ENCODE measurements at places on chromosomes 2 and 18.
A peak's percentile ranks its signal among the peaks of the same experiment; 100 is the strongest.

DNA sequence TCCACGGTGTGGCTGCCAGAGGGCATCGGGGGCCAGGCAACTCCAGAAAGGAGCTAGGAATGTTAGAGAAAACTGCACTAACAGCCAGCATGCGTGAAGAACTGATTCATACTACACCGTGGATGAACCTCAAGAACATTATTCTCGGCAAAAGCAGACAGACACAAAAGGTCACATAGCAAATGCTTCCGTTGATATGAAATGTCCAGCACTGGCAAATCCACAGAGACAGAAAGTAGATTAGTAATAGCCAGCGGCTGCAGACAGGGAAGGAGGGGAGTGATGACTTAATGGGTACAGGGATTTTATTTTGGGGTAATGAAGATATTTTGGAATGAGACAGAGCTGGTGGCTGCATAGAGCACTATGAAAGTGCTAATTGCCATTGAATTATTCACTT, 37.4 kb downstream of the SCTR start:
- DNase-seq: no peak

DNA sequence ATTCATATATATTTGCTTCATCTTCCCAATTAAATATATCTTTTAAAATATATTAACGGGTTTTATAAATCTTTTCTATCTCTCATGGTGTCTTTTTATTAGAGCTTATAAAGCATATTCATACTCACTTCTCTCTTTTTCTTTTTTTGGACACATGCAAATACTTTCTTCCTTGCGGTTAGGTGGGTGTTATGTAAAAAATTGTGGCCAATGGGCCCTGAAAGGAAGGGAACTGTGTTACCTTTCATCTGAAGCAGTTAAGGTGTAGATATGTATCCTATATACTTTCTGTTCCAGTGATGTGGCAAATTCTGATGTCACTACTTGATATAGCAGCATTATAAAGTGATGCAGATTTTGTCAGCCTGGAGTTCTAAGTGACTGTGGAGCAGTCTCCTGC, 714.5 kb downstream of the PLCL1 start:
- no peak for DNase-seq

DNA sequence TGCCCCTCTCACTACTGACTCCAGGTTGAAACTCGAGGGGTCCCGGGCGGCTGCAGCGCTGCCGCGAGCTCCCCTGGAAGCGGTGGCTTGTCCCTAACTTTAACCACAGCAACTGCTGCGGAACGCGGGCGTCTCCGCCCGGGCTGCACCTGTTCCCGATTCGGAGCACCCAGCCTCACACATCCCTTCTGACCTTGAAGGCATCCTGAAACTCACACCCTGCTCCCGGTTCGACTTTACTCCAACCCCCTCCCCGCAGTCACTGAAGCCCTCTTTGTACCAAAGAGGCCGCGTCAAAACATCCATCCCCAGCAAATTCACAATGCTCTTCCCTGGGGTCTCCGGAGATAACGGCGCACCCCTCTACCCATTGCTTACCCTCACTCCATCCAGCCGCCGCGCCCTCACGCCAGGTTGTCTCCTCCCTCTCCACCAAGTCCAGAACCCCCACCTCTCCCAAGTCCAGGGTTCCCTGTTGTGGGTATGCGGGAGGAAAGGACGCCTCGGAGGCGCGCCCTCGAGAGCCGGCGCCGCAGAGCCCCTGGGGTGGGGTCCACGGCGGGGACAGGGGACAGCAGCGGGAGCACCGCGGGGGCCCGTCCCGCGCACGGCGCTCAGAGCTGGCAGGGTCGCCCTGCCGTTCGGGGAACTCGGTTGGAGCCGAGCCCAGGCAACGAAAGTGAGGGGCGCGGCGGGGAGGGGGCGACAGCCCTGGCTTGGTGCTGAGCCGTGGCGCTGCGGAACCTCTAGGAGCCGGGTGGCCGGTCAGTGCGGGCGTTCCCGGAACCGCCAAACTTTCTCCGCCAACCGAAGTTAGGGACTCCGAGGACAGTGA, 934 bp downstream of the MYO5B start:
- no peak for DNase-seq

GRCh38 chr2:156341452-156342253, 9.1 kb upstream of the NR4A2 start:
- DNase-seq: peak; percentile 89

DNA sequence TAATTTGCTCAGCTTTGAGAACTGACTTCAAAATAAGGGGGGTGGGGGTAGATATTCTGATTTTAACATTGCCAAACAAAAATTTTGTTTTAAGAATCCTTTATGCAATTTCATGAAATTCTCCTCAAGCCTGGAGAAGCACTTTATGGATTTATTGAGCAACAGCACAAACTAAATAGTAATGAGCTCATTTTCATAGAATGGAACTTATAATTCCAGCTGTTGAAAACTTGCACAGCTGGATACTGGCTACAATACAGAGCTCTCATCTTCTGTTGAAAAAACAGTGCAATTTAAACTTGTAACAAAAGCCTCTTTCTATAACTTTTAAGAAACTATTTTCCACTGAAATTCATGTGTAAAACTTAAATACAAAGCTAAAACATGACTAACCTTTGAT, 137.6 kb upstream of the FN1 start:
- DNase-seq: no peak

DNA sequence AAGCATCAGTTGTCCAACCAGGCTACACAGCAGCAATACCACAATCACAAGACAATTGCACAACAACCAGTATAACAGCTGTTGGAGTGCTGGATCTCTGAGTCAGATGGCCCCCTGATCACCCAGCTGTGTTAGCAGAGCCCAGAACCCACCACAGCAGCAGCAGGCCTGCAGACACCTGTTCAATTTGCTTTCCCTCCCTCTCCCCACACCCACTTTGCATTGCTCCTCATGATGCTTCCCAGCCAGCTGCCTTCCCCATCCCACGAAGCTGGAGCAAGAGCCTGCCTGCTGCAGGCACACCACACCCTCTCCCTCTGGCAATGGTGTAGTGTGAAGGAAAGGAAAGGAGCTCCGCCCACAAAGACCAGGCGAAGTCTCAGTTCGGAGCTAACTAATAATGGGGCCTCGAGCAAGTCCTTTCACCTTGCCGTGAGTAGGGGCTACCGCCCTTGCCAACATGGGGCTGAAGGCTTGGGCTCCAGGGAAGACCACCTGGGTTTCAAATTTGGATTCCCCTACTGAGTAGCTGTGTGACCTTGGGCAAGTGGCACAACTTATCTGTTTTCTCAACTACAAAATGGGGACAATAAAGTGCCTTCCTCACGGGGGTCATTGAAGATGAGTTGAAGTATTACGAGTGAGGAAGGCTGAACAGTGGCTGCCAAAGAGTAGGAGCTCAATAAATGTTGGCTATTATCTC, 19.4 kb upstream of the ZBTB7C start:
- no peak for DNase-seq

- no peak for DNase-seq
Measured at GRCh38 chr2:163713534-163714311, 22.1 kb downstream of the FIGN start.

GRCh38 chr2:109527079-109527478, 86.7 kb downstream of the SEPTIN10 start:
- no peak for DNase-seq

- DNase-seq: no peak
Measured at GRCh38 chr2:17515652-17516051, 2.6 kb downstream of the RAD51AP2 start.

DNA sequence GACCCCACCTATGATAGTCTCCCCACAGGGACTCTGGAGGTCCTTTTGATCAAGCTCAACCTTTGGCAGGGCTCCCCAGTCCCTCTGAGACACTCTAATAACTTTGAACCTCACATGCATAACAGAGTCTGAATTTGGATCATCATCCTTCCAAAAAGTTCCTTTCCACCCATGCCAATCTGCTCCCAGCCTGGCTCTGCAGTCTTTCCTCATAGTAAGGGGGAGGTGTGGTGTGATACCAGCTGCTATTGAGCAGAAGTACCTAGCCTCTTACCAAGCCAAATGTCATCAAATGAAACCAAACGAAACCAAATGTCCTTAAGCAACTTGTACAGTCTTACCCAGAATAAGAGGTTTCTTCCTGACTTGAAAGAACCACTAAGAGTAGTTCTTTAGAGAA, 36.5 kb downstream of the DTNA start:
- DNase-seq: no peak

DNA sequence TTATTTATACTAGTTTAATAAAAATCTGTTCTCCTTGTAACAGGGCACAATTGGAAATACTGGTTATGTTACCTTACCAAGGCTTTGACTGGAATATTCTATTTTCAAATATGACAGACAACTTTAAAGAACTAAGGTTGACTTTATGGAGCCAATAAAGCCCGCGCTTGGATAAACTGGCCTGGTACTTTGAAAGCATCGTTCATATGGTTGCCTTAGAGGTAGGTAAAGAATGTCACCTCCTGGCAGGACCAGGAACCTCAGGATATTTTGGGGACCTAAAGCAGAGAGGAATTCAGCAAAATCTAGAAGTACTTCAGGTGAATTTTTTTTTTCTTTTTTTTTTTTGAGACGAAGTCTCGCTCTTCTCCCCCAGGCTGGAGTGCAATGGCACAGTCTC, 71.2 kb upstream of the CREB1 start:
- DNase-seq: no peak

DNA sequence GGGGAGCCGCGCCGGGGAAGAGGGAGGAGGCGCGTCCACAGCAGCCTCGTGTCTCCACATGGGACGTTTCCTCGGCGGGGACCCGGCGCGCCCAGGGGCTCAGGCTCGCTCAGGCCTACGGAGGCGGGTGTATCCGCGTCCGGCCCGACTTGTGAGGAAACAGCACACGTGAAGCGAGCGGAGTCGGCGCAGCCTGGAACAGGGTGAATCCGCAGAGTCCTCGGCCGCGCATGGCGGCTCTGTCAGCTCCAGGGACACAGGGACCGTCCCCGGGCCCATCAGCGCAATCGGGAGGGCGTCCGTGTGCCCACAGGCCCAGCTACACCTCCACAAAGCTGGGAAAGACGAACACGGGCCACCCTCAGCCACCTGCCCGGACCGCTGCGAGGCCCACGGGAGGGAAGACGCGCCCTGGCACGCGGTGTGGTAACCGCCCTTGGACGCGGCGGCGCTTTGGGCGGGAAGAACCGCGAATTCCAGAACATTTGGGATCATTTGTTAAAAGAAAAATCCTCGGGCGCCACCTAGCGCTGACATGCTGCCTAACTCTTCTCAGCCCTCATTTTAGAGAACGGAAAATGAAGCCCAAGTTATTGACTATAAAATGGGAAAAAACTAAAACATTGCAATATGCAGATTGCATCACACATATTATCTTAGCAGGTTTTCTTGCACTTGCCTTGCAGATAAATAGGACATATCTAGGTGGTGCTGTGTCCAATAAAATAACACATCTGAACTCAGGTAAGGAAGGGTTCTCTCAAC, 40.4 kb downstream of the TMEM18 start:
- peak; percentile 55 for DNase-seq

DNA sequence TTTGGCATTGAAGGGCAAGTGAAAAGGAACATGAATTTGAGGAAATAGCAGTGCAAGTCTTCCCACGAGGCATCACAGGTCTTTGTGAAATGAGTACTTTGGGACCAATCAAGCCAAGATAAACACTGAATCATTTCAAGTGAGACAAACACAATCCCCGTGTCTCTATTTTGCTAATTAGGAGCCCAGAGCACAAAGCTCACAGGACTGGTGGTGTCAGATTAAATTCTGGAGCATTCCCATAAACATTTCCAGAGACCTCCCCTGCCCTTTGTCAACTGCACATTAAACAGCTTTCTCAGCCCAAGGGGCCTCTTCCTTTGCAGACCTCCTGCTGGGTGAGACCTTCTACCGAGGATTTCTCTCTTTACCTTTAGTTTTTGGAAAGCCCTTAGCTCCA, 50.7 kb downstream of the DAPL1 start:
- DNase-seq: no peak

- no peak for DNase-seq
Measured at GRCh38 chr2:24009680-24010476, at the start of gene MFSD2B. Gene MFSD2B, plus strand, starts transcription at chr2:24010085. Its CDS starts 12 bp downstream, at chr2:24010097.

GRCh38 chr2:191001032-191001431, 12.9 kb downstream of the STAT1 start:
- DNase-seq: no peak

GRCh38 chr2:106566050-106566449, 78.9 kb downstream of the CD8B2 start:
- no peak for DNase-seq

DNA sequence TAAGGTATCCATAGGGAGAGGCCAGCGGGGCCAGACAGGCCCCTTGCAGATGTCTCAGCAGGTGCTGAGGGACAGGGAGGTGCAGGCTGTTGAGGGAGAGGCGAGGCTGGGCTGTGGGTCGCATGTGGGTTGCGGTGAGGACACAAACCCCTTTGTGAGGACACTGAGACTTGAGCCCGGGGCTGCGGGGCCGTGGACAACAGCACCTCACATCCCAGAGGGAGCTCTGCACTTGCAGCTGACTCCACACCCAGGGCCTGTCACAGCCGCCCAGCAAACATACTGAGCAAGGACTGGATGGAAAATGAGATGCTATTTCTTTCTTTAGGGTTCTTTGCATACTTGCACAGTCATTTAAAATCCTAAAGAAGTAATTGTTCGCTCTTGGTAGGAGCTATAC, 95.3 kb upstream of the NFATC1 start:
- DNase-seq: no peak

DNA sequence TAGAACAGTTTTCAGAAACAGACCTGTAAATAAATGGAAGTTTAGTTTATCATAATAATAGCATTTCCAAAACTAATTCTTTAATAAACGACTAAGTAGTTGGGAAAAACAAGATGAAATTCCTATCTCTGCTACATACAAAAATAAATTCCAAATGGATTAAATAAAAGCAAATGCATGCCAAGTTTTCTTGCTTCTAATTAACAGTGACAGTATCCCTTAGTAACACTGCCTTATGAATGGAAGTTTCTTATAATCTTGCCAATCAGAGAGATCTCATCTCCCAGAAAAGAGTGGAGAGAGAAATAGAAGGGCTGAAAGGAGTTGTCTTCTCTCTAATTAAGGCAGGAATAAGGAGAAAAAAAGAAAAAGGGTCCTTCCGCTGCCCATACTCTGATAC, 133.9 kb downstream of the GFPT1 start:
- DNase-seq: no peak

- DNase-seq: peak; percentile 9
Measured at GRCh38 chr2:70958759-70959158, 19.7 kb upstream of the ANKRD53 start.

- no peak for DNase-seq
Measured at GRCh38 chr2:198657512-198658121, 800.1 kb downstream of the SATB2 start.

DNA sequence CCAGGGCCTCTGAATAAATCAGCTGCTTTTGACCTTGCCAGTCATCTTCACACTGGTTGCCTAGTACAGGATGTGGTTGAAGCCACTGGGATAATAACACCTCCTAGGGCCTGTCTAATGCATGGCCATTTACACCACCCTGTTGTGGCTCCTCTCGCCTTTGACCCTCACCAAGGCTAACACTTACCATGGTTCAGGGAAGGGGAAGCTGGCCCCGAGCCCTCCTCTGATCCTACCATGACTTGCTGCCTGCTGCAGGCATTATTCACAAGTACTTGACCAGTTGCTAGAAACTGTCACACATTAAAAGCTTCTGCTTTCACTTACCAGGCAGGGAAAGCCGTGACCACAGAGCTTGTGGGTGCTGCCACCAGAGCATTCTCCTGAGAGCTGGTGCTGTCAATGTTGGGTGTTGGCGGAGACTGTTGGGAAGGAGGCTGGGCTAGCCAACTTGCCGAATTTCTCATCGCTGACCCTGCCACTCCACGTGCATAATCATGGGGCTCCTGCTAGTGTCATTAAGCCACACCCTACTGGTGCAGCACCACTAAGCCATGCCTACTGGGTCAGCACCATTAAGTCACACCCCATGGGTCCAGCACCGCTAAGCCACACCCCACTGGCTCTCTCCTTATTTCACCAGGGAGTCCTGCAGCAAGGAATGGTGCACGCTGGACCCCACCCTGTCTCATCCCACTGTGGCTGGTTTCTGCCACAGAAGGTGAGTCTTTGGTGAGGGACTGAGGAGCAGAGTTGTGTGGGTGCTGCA, 47.0 kb upstream of the TTC39C start:
- peak; percentile 37 for DNase-seq

All from memory B cell (primary cell).